ENCODE measurements at places on chromosomes 6 and 20. TPM values are rescaled to one million over a fixed set of nuclear protein-coding genes. Genes with fewer than 3 reads are reported as not detected.

MAS1 gene
- under 0.01 TPM for total RNA-seq

PKIB gene
- total RNA-seq: 0.40 TPM

SLC17A9 gene
- total RNA-seq: 14.1 TPM

C6orf58 gene
- not detected for total RNA-seq

MAP7 gene
- total RNA-seq: 0.99 TPM

PDSS2 gene
- total RNA-seq: 9.5 TPM

TUBB1 gene
- total RNA-seq: under 0.01 TPM

REM1 gene
- 1.7 TPM for total RNA-seq

NKAPL gene
- 1.9 TPM for total RNA-seq

DDAH2 gene
- total RNA-seq: 112 TPM

PGC gene
- not detected for total RNA-seq

BNIP5 gene
- not detected for total RNA-seq

MOG gene
- total RNA-seq: not detected

SLC26A8 gene
- total RNA-seq: 0.26 TPM

PLA2G7 gene
- 0.13 TPM for total RNA-seq

RAET1L gene
- not detected for total RNA-seq

PAX1 gene
- total RNA-seq: not detected

TRAPPC3L gene
- total RNA-seq: 0.13 TPM

AAR2 gene
- total RNA-seq: 19.9 TPM

RFX6 gene
- total RNA-seq: not detected

PTCRA gene
- not detected for total RNA-seq

TREM1 gene
- 0.66 TPM for total RNA-seq

FIG4 gene
- total RNA-seq: 35.4 TPM

EYA4 gene
- total RNA-seq: 0.12 TPM

SCUBE3 gene
- 9.2 TPM for total RNA-seq

LIN28B gene
- not detected for total RNA-seq

CDSN gene
- total RNA-seq: not detected

HLA-DPA1 gene
- total RNA-seq: 2.8 TPM

LRRN4 gene
- not detected for total RNA-seq

OR2H2 gene
- total RNA-seq: not detected

ABHD12 gene
- 30.2 TPM for total RNA-seq

TINAG gene
- not detected for total RNA-seq

SNTA1 gene
- 40.4 TPM for total RNA-seq

TOX2 gene
- total RNA-seq: 0.25 TPM

PHACTR3 gene
- not detected for total RNA-seq

SLC22A1 gene
- 0.75 TPM for total RNA-seq

PPP1R14C gene
- total RNA-seq: 11.3 TPM

Measured in aortic smooth muscle cell (primary cell).